ENCODE measurements at places on chromosomes 6 and 20.

GRCh38 chr6:122323361-122323760, 76.1 kb upstream of the HSF2 start:
- no peak for DNase-seq

DNA sequence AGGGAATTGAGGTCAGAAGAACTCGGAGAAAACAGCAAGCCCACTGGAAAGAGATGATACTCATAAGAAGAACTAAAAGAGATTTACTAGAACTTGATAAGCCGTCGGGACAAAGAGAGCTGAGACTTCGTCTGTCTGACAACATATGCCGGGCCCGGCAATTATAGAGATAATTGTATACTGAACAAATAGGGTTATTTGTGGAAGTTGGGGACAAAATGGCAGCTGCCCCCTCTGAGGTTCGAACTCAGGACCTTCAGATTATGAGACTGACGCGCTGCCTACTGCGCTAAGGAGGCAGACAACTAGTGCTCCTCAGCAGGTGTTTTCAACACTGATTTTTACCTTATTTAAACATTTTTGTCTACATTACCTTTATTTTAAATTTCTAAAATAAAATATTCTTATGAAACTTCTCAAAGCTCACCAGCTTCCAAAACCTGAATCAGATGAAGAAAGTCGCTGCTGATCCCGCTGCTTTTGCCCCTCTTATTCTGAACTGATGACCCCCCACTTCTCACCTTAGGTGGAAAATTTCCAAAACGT, 29.3 kb upstream of the TRIM27 start:
- peak; percentile 34 for DNase-seq

DNA sequence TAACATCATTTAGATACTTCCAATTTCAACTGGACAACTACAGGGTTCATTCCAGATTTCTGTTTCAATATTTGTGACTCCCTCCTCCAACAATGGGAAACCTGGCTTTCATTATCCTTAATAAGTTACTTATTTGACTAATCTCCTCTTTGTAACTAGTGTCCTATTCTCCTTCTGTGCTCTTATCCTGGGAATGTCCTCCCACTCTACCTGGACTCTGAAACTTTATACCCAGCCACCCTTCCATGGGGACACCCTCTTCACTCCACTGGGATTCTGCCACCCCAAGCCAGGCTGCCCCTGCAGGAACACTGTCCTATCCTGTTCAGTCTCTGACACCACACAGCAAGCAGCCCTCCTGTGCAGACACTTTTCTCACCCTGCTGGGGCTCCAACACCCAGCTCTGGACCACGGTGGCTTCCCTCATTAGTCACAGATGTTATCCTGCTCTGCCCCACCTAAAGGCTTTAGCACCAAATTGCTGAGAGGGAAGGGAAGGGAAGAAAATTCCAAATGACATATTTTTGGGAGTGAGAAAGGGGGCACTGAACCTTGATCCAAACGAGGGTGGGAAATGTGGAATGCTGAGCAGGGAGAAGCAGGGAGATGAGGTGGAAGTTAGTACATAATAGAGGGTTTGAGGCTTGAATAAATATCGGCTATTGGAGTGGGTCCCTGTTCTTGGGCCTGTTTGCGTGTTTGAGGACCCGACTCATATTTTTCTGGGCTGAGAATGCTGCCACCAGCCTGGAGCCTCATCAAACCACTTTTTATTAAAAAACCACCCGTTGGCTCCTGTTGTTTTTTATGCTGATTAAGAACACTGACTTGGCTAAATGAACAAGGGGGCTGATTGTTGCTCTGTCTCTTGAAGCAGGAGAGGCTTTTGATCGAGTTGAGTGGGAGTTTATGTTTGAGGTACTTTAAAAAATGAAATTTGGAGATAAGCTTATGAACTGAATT, 54.0 kb upstream of the AKIRIN2 start:
- no peak for DNase-seq

GRCh38 chr6:34546551-34547321, 9.4 kb downstream of the SPDEF start:
- DNase-seq, result peak; percentile 49

- no peak for DNase-seq
These were observed 173.4 kb downstream of the MRPL14 start for GRCh38 chr6:43953794-43954310.

DNA sequence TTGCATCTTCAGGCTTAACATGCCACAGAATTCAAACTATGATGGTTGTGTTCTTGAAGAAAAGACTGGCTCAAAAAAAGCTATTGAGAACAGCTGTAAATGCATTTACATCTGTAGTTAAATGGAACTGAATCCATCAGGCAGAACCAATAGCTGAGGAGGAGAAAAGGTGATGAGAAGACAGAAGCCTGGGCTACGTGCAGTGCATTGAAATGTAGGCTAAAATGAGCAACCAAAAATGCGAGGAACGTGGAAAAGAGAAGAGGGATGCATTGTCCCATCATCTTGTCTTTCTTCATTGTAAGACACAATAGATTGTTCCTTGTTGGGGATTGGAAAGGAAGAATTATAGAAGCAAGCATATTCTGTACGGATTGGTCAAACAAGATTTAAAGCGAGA, 13.8 kb upstream of the HDDC2 start:
- DNase-seq, result no peak
